ENCODE measurements at places on chromosomes 4 and X.

DNA sequence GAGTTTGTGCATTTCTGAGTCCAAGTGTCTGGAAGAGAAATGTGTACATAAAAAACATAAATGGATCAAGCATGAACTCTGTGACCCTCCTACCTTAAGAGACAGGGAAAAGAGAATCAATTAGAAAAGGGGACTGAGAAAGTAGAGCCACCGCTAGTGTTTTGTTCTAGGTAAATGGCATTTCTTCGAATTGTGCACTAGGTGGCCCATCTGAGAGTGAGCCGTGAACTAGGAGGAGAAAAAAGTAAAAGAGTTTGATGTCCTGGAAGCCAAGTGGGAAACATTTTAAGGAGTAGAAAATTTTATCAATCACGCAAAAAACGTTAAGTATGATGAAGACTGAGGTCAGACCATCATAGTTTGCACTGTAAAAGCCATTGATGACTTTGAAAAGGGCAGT lies 55.1 kb downstream of the NAF1 start:
- DNase-seq: no peak

- no peak for DNase-seq
These were observed 19.3 kb downstream of the ZFX start for GRCh38 chrX:24168807-24169206.

DNA sequence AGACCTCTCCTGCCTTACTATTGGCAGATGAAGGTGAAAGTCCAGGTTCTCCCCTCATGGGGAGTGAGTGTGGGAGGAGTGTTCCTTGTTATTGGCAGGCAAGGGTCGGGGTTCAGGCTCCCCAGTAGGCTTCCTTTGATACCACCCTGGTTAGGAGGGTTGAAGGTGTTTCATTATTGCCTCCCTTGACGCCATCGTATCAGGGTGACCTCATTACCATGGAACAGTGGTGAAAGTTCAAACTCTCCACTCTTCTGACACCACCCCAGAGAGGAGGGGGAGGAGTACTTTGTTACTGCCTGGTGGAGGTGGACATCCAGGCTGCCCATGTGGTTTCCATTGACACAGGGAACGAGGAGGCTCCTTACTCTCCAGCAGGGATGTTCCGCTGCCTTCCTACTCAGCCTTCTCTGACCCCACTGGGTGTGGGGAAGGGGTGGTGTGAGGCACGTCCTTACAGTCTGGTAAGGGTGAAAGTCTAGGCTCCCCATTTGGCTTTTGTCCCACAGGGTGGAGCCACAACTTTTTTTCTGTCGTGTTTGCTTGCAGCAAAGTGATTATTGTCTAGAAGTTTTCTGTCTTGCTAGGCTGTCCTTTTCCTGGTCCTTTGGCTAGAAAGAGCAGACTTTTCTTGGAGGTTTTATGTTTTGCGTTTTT lies 37.2 kb upstream of the USP9X start:
- DNase-seq: no peak

DNA sequence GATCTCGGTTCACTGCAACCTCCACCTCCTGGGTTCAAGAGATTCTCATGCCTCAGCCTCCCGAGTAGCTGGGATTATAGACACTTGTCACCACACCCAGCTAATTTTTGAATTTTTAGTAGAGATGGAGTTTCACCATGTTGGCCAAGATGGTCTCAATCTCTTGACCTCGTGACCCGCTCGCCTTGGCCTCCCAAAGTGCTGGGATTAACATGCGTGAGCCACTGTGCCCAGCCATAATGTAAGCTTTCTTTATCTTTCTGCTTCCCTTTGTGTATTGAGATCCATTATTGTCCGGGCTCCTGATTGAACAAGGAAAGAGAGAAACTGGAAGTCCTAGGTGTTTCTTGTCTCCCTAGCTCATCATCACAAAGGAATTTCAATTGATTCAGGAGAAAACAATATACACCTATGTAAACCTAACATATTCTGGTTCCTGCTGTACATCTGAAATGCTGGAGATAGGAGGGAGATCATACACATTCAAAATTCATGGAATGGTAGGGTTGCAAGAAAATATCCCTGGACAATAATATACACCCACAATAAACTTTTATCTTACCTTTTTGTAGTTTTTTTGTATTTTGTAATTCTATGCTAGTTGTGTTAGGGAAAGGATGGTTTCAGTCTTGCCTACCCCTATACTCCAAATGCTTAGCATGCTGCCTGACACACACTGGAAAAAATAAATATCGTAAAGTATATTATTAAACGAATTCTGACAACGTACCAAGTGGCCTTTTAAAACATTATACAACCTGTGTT lies 194.4 kb upstream of the HS3ST1 start:
- no peak for DNase-seq

GRCh38 chr4:127131527-127131926 lies 501.2 kb upstream of the INTU start:
- DNase-seq: no peak

GRCh38 chr4:119103263-119103662 lies 32.4 kb upstream of the MYOZ2 start:
- no peak for DNase-seq

GRCh38 chr4:79872738-79873137 lies 200.3 kb downstream of the ANTXR2 start:
- no peak for DNase-seq

DNA sequence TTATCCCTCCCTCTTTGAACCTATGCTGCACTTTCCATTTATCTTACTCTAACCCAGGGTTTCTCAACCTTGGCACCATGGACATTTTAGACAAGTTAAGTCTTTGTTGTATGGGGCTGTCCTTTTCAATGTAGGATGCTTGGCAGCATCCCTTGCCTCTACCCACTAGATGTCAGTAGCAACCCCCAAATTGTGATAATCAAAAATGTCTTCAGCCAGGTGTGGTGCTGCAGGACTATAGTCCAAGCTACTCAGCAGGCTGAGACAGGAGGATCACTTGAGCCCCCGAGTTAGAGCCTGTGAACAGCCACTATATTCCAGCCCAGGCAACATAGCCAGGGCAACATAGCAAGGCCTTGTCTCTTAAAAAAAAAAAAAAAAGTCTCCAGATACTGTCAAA lies 7.0 kb downstream of the LRCH2 start:
- no peak for DNase-seq
